DND-41 (cell line): ENCODE measurements at places on chromosomes 5 and 9.

DNA sequence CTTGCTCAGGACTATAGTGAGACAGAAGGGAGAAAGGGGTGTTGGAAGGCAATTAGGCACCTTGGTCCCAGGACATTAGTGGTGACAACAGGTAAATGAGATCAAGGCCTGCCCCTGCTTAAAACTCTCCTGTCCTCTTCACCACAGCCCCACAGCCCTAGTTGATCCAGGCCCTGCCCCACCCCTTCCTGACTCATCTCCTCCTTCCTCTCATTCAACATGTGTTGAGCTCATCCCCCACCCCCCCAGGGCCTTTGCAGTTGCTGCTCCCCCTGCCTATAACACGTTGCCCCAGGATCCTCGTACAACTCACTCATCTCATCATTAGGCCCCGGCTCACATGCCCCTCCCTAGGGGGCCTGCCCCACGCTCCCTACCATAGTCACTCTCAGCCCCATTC, 66.8 kb downstream of the TSPAN17 start:
- no peak for DNase-seq

DNA sequence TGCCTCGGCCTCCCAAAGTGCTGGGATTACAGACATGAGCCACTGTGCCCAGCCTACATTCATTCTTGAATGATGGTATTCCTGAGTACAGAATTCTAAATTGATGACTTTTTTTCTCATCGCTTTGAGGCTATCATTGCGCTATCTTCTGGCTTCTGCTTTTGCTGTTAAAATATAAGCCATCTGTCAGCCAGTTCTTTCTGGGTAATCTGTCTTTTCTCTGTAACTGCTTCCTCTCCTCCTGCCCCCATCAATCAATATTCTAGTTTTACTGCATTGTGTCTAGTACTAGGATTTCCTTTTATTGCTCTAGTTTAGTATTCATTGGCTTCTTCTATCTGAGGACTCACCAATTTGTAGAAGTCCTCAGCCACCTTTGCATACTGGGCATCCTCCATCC, 89.0 kb downstream of the PLPP1 start:
- no peak for DNase-seq

DNA sequence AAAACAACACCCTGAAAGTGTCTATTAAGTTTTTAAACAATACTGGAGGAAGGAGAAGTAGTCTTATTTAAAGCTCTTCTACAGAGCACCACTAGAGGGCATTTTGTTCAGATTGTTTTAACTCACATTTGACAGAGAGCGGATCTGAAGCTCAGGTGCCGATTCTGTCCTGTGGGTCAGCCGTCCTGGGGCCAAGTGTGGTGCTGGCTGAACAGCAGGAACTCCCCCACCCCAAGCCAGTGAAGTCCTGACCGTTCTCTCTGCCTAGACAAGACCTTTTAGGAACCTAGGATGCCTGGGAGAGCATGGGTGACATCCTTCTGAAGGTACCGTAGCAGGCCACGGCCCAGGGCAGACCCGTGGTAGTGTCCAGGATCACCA, 3.9 kb downstream of the EXOC3 start:
- DNase-seq = no peak

- no peak for DNase-seq
Observed at GRCh38 chr5:100697970-100698369, 162.8 kb downstream of the FAM174A start.

GRCh38 chr9:90927496-90927895, 125.9 kb downstream of the SYK start:
- no peak for DNase-seq

GRCh38 chr9:117425566-117425965, 10.7 kb upstream of the ASTN2 start:
- no peak for DNase-seq

- DNase-seq = no peak
Observed at GRCh38 chr9:29976981-29977380, 2403.7 kb upstream of the C9orf72 start.
